ENCODE measurements at places on chromosomes 6 and 20. TPM values are rescaled to one million over a fixed set of nuclear protein-coding genes. Genes with fewer than 3 reads are reported as not detected.

- DNase-seq = no peak
Observed at GRCh38 chr20:13420625-13421024, 199.6 kb downstream of the ISM1 start.

GRCh38 chr20:19368351-19368750 is 155.9 kb downstream of the SLC24A3 start:
- no peak for DNase-seq

GRCh38 chr6:111592726-111593511 is 12.8 kb downstream of the TRAF3IP2 start:
- DNase-seq = no peak

- DNase-seq = no peak
Observed at GRCh38 chr6:98942263-98942803, 5.4 kb downstream of the FBXL4 start.

GRCh38 chr6:41813469-41813868 is 26.0 kb downstream of the TOMM6 start:
- DNase-seq = no peak

Gene PDE10A
- polyA plus RNA-seq = 17.5 TPM

DNA sequence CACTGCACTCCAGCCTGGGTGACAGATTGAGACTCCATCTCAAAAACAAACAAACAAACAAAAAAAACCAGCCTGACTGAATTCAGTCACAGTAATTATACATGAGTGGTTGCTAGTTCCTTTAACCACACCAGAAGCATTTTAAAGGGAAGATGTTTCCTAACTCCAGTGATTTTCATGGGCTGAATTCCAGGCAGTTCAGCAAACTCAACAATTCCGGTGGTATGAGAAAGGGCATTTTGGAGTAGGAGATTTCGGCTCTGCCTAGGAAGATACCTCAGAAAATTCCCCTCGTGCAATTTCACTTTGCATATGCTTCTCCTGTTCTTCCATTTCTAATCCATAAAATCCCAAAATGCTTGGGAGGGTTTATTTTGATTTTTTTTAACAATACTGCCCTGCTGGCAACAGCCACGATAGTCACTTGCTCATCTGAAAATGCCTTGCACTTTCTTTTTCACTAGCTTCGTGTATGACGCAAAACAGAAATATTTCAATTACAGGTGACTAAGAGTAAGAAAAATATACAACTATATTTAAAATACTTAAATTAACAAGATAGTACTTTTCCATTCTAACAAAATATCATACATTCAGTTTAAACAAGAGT is 48.3 kb upstream of the IPCEF1 start:
- no peak for DNase-seq

DNA sequence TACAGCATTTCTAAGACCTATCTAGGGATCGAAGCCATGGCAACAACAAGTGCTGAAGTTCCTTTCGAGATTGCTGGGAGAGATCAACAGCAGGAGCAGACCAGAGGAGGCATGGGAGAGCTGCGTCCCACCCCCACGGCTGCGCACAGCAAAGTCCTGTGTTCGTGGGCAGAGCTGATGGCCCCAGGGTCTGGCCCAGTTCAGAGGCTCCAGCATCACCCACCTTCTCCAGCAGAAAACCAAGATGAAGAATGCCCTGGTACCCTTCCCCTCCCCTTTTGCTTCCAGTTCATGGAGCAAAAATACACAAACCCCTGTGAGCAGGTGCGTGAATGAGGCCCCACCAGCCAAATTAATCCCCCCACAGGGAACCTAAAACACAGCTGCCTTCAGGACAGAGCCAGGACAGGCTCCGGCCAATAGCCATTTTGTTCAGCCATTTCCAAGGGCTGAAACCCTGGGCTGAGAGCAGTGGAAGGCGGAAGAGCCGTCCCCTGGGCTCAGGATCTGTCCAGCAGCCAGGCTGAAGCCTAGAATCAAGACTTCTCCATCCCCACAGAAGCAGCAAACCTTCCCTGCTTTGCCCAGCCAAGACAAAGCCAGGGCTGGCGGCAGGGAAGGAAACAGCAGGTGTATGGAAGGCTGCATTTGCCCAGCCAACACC is 102.8 kb downstream of the PREX1 start:
- no peak for DNase-seq

Gene VSX1
- not detected for polyA plus RNA-seq

GRCh38 chr6:14040042-14040441 is 77.5 kb upstream of the CD83 start:
- DNase-seq = no peak

- no peak for DNase-seq
Observed at GRCh38 chr6:135703007-135703406, 148.5 kb upstream of the PDE7B start.

Gene C20orf202
- 0.57 TPM for polyA plus RNA-seq

Gene PLTP
- polyA plus RNA-seq = 136 TPM

Gene XKR7
- 0.32 TPM for polyA plus RNA-seq

- no peak for DNase-seq
Observed at GRCh38 chr6:148831064-148831463, 84.2 kb downstream of the UST start.

DNA sequence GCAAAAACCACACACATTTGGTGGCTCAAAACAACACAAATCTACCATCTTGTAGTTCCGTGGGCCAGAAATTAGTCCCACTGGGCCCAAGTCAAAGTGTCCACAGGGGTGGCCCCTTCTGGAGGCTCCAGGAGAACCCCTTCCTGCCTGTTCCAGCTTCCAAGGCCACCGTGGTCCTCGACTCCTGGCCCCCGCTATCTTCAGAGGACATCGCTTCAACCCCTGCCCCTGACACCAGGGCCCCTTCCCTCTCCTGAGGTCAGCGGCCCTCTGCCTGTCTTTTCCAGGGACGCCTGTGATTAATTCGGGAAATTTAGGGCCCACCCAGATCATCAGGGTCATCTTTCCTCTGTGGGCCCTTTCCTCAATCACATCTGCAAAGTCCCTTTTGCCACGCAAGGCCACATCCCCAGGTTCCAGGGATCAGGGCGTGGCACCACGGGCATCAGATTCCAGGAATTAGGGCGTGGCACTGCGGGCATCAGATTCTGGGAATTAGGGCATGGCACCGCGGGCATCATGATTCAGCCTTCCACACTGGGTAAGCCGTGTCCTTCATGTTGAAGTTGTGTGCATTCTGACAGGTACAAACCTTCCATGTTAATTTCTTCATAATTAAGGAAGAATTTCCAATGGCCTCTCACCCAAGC is 59.9 kb upstream of the SMOC2 start:
- no peak for DNase-seq

GRCh38 chr6:148502773-148503135 is 160.1 kb downstream of the SASH1 start:
- no peak for DNase-seq

Gene QKI
- polyA plus RNA-seq = 215 TPM

Gene SLC12A5
- polyA plus RNA-seq = 1.7 TPM

DNA sequence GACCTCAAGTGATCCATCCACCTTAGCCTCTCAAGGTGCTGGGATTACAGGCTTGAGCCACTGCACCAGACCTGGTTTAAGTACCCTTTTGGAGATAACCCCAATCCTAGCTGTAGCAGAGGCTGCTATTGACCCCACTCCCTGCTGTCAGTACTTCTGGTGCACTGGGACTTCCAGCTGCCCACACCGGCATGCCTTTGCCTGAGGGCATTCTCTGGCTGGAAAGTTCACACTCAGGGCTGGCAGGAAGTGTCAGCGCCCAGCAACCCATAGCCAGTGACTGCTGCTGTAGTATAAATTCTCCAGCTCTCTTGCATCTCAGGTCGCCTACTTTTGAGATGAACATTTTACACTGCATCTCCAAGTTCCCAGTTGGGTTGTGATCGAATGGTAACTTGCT is 75.3 kb downstream of the UTRN start:
- DNase-seq = no peak

DNA sequence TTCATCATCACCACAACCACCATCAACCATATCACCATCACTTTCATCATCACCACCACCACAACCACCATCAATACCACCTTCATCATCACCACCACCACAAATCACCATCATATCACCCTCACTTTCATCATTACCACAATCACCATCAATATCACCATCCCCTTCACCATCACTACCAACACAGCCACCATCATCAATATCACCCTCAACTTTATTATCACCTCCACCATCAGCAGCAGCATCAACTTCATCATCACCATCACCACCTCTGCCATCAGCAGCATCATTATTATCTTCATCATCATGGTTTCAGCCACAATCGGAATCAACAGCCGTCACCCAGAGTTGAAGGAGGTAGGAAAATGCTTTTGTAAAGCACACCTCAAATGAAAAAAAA is 225.7 kb upstream of the SULF2 start:
- DNase-seq = no peak

Gene ZC2HC1B
- polyA plus RNA-seq = not detected

Gene FAM184A
- polyA plus RNA-seq = 10.6 TPM

DNA sequence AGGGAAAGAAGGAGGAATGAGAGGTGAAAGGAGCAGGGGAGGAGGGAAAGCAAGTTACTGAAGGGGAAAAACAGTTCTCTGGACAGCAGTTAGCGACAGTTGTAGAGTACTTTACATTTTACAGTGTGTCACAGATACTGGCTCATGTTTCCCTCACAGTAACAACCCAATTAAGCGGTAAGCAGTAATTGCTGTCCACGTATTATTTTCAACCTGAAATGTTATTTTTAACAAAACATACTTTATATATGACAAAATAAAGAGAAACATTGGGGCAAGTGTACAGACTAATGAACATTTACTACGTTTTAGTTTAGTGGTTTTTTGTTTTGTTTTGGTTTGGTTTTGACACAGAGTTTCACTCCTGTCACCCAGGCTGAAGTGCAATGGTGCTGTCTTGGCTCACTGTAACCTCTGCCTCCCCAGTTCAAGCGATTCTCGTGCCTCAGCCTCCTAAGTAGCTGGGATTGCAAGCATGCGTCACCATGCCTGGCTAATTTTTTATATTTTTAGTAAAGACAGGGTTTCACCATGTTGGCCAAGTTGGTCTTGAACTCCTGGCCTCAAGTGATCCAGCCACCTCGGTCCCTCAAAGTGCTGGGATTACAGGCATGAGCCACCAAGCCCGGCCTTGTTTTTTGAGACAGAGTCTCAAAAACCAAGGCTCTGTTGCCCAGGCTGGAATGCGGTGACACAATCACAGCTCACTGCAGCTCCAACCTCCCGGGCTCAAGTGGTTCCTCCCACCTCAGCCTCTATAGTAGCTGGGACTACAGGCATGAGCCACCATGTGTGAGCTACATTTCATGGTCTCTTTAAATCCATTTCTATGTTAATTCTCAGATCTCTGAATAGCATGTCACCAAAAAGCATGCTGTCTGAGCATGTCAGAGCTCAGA is 22.6 kb upstream of the BTN3A2 start:
- no peak for DNase-seq

Gene KIF6
- 4.7 TPM for polyA plus RNA-seq

DNA sequence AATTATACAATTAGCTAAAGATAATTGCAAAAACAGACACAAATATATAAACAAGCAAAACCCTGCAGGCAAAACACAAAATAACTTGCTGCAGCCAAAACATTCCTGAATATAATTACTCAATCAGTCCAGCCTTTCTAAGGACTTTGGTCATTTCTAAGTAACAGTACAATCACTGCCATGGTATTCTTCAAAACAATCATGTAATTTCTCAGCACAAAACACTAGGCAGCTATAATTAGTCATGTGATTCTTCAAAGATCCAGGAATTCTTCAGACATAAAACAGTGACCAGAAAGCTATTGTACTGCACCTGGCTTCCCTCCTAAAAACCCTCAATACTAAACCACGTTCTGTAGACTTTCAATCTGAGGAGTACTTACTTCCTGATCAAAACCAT is 881.1 kb downstream of the EPHA7 start:
- DNase-seq = no peak

- DNase-seq = no peak
Observed at GRCh38 chr6:40477246-40478126, 109.7 kb downstream of the LRFN2 start.

Gene NRN1
- 4.9 TPM for polyA plus RNA-seq

Gene GPR6
- polyA plus RNA-seq = not detected

Gene PNLDC1
- 0.99 TPM for polyA plus RNA-seq

Data from left renal cortex interstitium (tissue), 4 donors.